ENCODE measurements at places on chromosomes 16 and 17. TPM values are rescaled to one million over a fixed set of nuclear protein-coding genes. Genes with fewer than 3 reads are reported as not detected.

GRCh38 chr17:29114141-29114540 lies 66.1 kb downstream of the MYO18A start:
- DNase-seq, result no peak

NPIPB6 gene
- polyA plus RNA-seq, result 2.0 TPM

KRT36 gene
- not detected for polyA plus RNA-seq

FAAP100 gene
- 19.8 TPM for polyA plus RNA-seq

GAA gene
- polyA plus RNA-seq, result 33.8 TPM

Data from forelimb muscle (tissue), 1 donor.